Stimulated activated CD4-positive, alpha-beta T cell treated with anti-CD3 and anti-CD28 coated beads, Interleukin-1b, Interleukin-23, amount 100 ng/mL, for 1 hour (primary cell): ENCODE measurements at places on chromosomes 16 and 17.
A peak's percentile ranks its signal among the peaks of the same experiment; 100 is the strongest.

DNA sequence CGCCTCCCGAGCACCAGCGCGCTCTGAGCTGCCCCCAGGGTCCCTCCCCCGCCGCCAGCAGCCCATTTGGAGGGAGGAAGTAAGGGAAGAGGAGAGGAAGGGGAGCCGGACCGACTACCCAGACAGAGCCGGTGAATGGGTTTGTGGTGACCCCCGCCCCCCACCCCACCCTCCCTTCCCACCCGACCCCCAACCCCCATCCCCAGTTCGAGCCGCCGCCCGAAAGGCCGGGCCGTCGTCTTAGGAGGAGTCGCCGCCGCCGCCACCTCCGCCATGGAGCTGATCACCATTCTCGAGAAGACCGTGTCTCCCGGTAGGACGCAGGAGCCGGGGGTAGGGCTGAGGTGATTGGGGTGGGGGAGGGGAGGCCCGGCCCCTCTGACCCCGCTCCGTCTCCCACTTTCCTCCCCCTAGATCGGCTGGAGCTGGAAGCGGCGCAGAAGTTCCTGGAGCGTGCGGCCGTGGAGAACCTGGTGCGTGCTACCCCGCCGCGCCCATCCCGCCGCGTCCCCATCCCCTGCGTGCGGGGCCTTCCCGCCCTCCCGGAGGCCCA is 329 bp downstream of the KPNB1 start:
- no peak for DNase-seq

DNA sequence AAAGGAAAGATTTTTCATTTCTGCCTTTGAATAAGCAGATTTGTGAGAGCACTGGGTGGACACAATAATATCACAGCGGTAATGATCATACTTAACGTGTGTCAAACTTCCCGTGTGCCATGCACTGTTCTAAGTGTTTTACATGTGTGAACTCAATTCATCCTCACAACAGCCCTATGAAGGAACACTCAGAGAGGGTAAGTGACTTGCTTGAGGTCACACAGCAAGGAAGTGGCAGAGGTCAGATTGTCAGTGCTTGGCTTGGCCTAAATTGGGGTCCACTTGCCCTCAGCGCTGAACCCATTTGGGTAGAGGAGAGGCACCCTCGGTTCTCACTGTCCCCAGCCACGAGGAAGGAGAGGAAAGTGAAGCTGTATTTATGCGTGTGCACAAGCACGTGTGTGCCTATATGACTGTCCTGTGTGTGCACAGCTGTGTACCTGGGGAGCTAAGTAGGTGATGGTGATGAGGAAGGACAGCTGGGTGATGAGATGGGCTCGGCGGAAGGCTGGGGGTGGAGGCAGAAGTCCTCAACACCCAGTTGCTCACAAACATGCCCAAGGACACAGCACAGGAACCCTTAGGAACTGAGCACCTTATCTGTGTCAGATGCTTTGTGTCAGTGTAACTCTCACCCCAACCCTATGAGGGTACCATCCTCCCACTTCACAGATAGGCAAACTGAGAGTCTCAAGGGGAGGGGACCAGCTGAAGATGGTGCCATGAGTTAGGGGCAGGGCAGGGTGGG is 9.8 kb upstream of the ADGRG3 start:
- no peak for DNase-seq

- DNase-seq = no peak
Measured at GRCh38 chr16:1471569-1472194, 3.1 kb downstream of the CLCN7 start.

DNA sequence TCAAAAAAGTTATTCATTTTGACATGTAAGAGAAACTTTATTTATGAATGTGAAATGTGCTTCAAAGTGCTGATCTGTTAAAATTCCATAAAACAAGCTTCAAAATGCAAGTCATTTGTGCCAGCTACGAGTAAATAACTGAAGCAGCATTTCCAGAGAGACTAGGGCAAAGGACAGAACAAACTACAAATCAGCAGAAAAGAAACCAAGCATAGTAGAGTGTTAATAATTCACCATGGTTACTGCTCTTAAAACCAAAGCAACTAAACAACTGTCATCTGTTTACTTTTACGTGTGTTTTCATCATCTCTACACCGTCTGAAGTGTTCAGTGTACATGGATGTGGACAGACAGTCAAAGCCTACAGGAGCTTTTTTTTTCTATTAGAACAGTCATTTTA is 1.6 kb upstream of the ASPA start:
- no peak for DNase-seq

- DNase-seq = no peak
Measured at GRCh38 chr17:15466131-15466530, 1.3 kb downstream of the CDRT4 start.

DNA sequence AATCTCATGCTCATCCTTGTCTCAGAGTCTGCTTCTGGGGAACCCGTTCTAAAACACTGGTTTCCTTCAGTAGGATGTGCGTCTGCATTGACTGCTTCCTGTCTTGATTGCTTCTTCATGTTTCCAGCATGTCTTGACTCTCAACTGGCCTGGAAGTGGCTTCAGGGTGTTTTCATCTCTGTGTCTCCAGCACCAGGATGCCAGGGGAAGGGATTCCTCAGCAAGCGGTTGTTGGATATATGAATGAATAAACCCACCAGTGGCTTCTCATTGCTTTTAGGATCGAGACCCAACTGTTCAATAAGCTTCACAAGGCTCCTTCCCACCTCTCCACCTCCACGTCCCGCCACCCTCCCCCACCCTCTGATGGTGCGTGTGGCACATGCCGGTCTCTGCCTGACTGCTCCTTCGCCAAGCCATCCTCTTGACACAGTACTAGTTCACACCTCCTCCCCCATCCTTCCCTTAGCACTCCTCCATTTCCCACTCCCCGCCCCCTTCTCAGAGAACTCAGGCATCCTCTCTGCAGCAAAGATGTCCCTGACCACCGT is 14.1 kb upstream of the TNS4 start:
- DNase-seq = peak; percentile 16

GRCh38 chr17:74082886-74083285 is 120.6 kb upstream of the RPL38 start:
- no peak for DNase-seq

- no peak for DNase-seq
Measured at GRCh38 chr16:11129378-11129781, 126.6 kb downstream of the SOCS1 start.

DNA sequence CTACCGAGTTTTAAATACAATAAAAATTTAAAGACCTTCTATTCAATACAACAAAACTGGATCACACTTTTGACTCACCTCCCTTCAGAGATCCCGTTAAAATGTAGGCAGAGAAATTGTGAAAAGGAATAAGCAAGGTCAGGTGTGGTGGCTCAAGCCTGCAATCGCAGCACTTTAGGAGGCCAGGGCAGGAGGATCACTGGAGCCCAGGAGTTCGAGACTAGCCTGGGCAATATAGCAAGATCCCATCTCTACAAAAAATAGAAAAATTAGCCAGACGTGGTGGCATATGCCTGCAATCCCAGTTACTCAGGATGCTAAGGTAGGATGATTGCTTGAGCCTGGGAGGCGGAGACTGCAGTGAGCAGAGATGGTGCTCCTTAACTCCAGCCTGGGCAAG is 16.7 kb downstream of the CHST5 start:
- no peak for DNase-seq

DNA sequence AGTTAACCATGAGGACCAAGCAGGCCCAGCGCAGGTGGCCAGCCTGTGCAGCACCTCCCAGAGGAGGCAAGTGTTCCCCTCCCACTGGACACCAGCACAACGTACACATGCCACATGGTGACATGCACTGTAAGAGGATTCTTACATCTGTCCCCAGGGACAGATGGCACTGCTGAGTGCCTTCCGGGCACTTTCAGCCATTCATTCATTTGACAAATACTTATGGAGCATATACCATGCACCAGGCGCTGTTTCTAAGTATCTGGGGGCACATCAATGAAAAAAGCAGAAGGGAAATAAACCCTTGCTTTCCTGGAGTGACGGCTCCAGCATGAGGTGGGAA is 79.6 kb downstream of the GAS7 start:
- no peak for DNase-seq

DNA sequence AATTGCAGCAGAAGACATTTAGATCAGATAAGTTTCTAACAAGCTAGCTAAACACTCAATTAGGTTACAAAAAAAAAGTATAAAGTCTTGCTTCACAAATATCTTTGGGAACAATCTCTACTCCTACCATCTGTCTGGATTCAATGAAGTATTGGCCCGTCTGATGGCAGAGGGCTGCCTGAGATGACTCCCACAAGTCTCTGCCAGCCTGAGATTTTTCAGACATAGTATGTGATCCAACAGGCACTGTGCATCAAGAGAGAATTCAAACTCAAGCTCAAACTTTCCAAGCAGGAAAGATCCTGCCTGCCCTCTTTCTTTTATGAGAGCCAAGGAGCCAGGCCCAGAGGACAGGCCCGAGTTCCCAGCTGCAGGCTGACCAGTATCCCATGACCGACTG is 22.6 kb downstream of the SLC39A11 start:
- no peak for DNase-seq

DNA sequence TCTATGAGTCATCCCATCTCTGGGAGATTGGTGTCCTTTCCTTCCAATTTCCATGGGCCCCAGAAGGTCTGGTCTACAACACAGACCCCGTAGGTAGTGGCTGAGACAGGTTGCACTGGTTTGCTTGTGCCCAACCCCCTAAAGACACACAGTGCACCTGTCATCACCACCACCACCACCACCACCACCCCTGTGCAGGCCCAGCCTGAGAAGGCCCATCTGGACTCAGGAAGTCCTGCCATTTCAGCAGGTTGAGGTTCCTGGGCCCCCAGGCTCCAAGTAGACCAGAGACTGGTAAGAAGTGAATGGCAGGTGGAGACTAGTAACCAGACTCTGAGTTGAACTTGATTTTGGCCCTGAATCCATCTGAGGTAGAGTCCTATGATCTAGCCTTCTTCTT is 25.9 kb upstream of the PHB1 start:
- no peak for DNase-seq

- DNase-seq = no peak
Measured at GRCh38 chr17:4364622-4365041, 1.8 kb downstream of the UBE2G1 start.

- DNase-seq = no peak
Measured at GRCh38 chr17:5785338-5785737, 201.0 kb upstream of the NLRP1 start.

GRCh38 chr17:58219789-58220183 is 731 bp upstream of the MKS1 start:
- no peak for DNase-seq

DNA sequence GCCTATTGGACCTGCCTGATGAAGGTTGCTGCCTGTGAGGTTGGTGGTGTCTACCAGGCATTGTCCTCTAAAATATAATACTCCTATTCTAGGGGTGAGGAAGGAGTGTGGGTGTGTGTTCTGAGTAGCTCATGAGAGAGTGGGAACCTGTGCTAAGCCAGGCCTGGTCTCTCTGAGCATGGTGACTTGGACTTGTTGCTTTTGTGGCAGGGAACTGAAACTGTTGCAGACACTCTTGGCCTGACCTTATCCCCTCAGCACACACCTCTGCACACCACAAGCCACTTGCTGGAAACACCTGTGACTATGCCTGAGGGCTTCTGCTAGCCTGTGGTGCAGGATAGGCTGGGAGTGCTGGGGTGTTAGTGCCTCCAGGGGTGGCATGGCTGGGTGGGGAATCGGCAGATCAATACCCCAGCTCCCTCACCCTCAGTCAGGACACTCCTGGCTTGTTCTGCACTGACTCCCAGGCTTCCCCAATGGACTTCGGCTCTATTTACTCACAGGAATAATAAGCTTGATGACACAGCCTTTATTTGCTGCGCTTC is 29.9 kb downstream of the PLCG2 start:
- no peak for DNase-seq

GRCh38 chr17:8692916-8693315 is 51.7 kb downstream of the CCDC42 start:
- no peak for DNase-seq

GRCh38 chr17:15954222-15954621 is 9.3 kb downstream of the ADORA2B start:
- no peak for DNase-seq

- no peak for DNase-seq
Measured at GRCh38 chr16:89619840-89620239, 6.4 kb downstream of the DPEP1 start.

DNA sequence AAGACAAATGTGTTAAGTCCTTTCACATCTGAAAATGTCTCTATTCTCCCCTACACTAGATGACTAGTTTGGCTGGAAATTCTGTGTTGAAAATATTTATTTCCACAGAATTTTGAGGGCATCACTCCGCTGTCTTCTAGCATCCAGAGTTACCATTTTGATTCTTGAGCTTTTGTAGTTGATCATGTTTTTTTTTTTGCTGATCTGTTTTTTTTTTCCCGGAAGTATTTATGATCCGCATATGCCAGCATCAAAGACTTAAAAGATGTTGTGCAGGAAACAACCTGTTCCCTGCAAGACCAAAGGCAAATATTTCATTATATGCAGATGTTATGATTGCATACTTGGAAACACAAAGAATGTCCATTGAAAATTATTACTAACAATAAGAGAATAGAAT is 16.7 kb downstream of the OR1D5 start:
- no peak for DNase-seq

DNA sequence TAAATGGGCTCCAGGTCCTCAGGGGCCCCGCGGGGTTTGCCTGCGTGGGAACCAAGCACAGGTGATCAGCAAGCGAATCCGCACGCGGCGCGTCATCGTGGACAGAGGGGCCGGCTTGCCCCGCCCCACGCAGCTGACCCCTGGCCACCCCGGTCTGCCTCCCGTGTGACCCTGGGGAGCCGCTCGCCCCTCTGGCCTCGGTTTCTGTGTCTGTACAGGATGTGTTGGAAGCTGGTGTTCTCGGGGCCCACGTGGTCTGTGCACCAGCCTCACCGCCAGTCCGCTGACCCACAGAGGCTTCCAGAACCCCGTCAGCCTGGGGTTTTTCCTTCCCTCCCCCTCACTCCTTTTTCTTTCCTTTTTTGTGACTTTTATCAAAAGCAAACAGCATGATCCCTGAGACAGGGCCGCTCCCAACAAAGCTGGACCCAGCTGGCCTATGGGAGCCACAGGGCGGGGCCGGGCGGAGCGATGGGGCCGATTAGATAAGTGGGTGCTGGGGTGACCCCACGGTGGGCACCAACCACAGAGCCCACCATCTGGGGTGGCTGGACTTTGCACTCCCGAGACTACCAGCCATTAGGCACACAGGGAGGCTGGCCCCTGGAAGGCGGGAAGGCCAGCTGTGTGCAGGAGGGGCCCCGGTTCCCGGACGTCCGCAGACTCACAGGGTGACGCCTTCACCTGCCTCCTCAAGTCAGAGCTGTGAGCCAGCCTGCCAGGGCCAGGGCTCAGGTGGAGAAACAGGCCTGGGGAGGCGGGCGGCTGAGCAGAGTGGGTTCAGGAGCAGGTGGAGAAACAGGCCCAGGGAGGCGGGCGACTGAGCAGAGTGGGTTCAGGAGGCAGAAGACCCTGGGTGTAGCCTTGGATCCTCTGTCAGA is 56.0 kb downstream of the ZFPM1 start:
- no peak for DNase-seq

- DNase-seq = no peak
Measured at GRCh38 chr17:76742958-76743357, 5.0 kb downstream of the MFSD11 start.

GRCh38 chr17:82740906-82741759 is 5.7 kb downstream of the FN3K start:
- no peak for DNase-seq

- DNase-seq = no peak
Measured at GRCh38 chr16:71526111-71526631, at the start of gene CHST4. Gene CHST4 (plus strand): TSS chr16:71526426. CDS start chr16:71536678, 10,252 bp downstream.

GRCh38 chr17:58487589-58488427 is at the start of gene HSF5:
Gene HSF5 (minus strand): TSS chr17:58488408. CDS start chr17:58488274, 134 bp downstream.
- DNase-seq = peak; percentile 49

GRCh38 chr17:56913353-56913866 is 439 bp downstream of the TRIM25 start:
- DNase-seq = no peak

- no peak for DNase-seq
Measured at GRCh38 chr16:86625821-86626220, 47.5 kb downstream of the FOXL1 start.
